Spinal cord (tissue), 10 donors: ENCODE measurements at places on chromosomes 12 and 14.

- no peak for DNase-seq
Observed at GRCh38 chr12:52585946-52586345, 12.3 kb upstream of the KRT74 start.

DNA sequence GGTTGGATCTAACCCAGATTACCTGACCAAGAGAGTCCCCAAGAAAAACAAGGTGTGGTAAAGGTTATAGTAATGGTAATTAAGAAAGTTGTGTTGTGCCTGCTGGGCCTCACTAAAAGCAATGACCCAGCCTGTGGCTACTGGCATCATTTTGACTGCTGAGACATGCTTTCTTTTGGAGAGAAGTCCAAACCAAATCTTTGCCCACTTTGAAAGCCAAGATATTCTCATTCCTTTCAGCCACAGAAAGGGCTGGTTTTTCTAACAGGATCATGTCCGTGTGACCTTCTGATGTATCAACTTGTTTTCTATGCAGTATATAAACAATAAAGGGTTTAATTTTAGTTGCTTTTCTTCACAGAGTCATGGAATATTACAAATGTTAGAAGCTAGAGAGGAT lies 388.6 kb downstream of the RAD51B start:
- no peak for DNase-seq

DNA sequence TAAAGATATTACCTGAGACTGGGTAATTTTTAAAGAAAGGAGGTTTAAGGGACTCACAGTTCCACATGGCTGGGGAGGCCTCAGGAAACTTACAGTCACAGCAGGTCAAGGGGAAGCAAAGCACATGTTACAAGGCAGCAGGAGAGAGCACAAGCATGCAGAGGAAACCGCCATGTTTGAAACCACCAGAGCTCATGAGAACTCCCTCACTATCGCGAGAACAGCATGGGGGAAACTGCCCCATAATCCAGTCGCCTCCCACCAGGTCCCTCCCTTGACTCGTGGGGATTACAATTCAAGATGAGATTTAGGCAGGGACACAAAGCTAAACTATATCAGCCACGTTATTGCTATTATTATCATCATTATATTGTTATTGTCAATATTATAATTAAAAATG lies 138.7 kb downstream of the RIMBP2 start:
- DNase-seq, result no peak

DNA sequence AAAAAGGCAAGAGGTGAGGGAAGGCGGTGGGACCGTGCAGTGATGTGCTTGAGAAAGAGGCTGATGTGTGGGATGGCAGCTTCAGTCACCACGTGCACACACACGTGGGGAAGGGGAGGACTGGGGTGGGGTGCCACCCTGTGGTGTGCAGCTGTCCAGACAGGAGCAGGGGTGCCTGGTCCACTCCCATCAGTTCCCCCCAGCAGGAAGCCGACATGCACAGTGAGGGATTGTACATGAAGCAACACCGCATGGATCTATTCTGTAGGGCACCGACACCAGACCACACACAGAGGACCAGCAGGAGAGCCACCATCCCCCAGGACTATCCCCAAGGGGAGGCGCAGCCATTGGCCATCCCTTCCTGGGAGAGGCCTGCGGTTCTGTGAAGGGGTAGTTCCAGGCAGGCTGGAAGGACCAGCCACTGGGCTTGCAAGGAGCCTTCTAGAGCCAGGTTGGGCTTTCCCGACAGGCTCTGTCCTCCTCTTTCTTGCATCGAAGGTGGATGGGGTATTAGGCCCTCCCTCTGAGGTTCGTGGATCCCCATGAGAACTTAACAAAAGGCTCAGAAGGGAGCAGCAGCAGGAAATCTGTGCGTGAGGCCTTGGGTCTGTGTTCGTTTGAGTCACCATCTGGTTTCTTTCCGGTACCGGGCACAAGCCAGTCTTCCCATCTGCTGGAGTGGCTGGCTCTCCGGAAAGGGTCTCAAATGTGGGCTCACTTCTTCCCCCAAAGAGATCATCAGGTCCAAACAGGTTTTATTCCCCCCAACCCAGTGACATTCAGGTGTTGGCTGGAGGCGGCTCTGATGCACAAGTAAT lies 59.8 kb downstream of the PLEKHG3 start:
- DNase-seq, result no peak

DNA sequence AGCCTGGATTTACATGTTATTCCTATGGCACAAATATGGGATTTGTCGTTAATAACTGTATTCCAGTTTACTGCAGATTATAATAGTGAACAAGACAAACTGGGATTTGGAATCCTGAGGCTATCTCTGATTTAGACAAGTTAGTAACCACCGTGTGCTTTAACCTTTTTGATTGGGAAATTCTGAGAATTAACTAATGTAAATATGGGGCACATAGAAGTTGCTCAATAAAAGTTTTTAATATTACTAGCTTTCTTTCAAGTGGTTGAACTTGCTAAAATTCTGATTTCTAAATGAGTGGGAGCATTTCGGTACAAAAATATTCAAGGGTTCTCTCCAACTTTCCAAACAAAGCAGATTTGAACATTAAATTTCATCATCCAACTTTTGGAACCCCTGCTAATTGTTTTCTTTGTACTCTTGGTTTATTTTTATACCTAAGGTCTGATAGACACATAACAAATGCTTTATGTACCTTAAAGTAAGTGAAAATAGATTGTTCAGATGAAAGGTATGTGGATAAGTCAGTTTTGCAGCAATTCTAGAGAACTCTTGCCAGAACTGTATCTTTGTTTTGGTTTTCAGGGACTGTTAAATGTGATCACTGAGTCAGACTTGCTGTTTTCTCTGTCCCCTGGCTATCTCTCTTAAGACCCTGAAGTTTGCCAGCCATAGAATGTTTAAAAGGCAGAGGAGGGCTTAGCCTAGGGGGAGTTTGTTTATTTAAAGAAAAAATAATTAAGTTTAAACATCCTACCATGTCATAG lies 57.5 kb downstream of the FRS2 start:
- DNase-seq, result no peak

GRCh38 chr14:48553443-48553842 lies 878.0 kb upstream of the MDGA2 start:
- no peak for DNase-seq

DNA sequence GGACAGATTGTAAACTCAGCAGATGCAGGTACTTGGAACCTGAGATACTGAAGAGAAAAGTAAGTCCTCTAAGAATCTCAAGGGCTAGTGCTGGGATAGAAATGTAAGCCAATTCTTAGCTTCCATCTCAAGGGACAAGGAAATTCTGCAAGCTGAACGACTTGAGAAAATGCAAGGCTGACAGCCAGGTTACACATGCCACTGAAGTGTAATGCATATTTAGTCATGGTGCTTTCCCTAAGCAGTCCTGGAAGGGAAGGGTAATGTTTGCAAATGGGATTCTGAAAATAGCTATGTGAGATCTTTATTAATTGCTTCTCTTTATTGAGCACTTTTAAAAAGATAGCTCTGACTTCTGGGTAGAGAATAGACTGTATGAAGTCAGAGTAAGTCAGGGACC lies 402.7 kb upstream of the SEL1L start:
- DNase-seq, result no peak
